Lower lobe of right lung (tissue), 2 donors: ENCODE measurements at places on chromosomes 12 and 14. TPM values are rescaled to one million over a fixed set of nuclear protein-coding genes. Genes with fewer than 3 reads are reported as not detected.

JPH4 gene
- total RNA-seq: 5.1 TPM

- DNase-seq: no peak
Observed at GRCh38 chr12:124608450-124608870, 41.0 kb upstream of the NCOR2 start.

DNA sequence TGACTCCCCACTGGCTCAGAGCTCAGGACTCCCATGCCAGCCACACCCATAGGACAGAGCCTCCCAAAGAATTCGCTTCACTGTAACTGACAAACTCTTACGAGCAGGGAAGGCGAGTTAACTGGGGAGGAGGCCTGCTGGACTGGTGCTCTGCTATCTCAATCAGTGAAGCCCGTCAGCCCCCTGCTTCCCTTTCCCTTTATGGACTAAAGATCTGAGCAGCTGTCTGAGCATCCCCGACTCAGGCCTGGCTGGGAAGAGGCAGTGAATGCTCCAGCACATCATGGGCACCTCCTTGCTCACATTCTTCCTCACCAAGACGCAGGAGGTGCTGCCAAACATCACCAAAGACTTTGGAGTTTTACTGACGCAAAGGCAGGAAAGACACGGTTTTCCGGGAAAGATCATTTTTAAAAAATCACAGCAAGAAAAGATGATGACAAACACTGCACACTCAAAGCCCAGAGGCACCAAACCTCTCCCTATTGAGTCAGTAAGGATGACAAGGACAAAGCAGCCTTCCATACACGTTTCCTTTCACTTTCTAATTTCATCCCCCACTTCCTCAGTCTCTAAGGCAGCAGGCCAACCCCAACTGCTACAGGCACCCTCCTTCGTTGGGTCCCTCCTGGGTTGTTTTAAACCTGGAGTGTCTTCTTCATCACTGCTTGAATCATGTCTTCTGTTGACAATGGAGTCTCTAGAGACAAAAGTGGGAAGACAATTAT is 45.0 kb upstream of the P2RX7 start:
- no peak for DNase-seq

- DNase-seq: no peak
Observed at GRCh38 chr14:80637756-80638619, 303.6 kb downstream of the CEP128 start.

DNA sequence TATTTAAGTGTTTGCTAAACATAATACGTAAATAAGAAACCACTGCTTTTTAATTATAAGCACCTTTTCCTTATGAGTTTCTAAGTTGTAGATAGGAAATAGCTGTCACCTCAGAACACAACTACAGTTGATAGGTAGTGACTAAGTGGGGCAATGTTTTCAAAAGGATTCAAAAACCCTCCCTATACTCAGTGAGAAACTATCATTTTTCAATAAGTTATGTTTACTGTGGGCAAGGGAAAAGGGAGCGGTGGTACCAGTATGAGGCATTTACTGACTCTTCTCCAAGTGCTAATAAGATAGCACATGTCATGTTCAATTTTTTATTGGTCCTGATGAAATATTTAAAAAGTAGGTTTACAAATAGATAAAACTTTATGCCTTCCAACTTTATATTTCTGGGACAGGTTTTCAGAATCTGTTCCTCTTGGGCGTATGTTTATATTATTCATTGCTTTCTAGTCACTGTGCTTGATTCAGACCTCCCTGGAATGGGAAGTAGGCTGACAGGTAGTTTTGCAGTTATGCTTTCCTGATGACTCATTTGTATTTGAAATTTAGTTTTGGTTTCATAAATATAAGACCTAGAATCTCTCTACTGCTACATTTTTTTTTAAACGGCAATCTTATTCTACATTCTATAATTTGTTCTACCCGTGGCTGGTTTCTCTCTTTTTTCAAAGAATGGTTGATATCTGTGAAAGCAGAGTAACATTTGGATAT is 153.1 kb downstream of the TMEM117 start:
- no peak for DNase-seq

- no peak for DNase-seq
Observed at GRCh38 chr14:88597601-88598000, 34.8 kb downstream of the ZC3H14 start.

CMKLR1 gene
- total RNA-seq: 25.6 TPM

SERPINA1 gene
- total RNA-seq: 994 TPM

- no peak for DNase-seq
Observed at GRCh38 chr12:67661311-67662021, 12.9 kb downstream of the DYRK2 start.

- no peak for DNase-seq
Observed at GRCh38 chr14:86540636-86541247, 1010.8 kb downstream of the FLRT2 start.

GRCh38 chr14:89641495-89642175 is 224.6 kb upstream of the FOXN3 start:
- no peak for DNase-seq

GRCh38 chr14:41457393-41457792 is 149.3 kb upstream of the LRFN5 start:
- no peak for DNase-seq

GRCh38 chr12:92539976-92540781 is 162.6 kb upstream of the PLEKHG7 start:
- no peak for DNase-seq

- no peak for DNase-seq
Observed at GRCh38 chr12:88553941-88554658, 26.2 kb downstream of the KITLG start.

GRCh38 chr14:73025544-73025943 is 1.4 kb downstream of the ZFYVE1 start:
- no peak for DNase-seq

TSPAN11 gene
- total RNA-seq: 9.1 TPM

DNA sequence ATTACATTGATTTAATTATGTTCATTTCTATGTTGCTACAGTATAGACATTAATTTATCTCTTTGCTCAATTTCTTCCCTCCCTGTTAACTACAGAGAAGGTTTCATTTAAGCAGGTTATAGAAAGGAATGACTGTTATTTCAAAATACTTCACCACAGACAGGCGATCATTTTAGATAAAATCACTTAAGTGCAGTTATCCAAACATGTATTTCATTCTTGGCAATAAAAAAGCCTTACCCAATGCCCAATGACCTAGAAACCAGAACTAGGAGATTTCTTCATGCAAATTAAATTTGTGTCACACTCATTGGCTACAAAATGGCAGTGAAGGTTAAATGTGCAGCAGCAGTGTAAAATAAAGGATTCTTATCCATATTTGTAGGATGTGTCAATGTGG is 266.4 kb downstream of the KCNH5 start:
- DNase-seq: no peak

GRCh38 chr12:26239122-26239851 is 43.9 kb downstream of the SSPN start:
- DNase-seq: no peak

DNA sequence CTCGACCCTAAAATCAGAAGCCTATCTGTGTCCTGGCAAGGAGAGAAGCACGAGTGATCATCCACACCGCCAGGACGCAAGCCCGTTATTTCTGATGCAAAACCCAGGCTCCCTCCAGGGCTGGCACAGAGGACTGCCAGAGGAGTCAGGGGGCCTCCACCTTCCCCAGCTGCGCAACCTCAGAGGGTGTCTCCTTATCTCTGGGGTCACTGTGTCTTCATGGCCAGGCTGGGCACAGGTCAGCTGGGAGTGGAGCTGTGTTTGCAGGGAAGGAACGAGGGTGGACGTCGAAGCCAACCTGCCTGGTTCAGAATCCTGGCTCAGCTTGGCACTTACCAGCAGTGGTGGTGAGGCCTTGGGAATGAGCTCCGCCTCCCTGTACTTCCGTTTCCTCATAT is 12.0 kb upstream of the SERPINA3 start:
- no peak for DNase-seq

DNA sequence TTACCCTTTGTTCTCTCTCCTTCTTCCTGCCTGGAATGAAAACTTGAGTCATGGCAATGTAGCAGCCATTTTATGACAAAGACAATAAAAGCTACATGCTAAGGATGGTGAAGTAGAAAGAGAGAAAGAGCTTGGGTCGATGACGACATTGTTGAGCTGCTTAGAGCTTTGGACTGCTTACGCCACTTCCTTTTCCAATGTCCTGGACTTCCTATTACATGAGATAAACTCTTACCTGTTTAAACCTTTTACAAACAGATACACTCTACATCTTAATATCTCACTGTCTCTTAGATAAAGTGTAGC is 70.1 kb downstream of the PEBP1 start:
- no peak for DNase-seq

GRCh38 chr14:51014086-51014485 is 69.8 kb upstream of the PYGL start:
- no peak for DNase-seq

DNA sequence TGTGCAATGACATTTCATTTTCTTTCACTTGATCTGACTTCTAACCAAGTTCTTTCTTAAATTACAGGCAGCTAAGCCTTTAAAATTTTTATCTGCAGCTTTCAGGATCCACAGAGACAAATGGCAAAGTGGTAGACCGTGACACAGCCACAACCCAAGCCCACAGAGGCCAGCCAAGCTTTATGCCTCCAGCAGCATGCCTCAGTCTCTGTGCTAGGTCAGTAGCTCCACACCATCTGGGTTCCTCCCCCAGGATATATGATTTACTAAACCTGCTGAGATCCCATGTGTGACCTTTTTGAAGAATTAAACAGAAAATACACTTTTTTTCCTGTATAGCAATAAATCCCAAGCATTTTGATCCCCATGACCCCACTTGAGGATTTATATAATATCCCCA is 290.4 kb upstream of the CAND1 start:
- DNase-seq: no peak

GARIN6 gene
- total RNA-seq: not detected

- DNase-seq: no peak
Observed at GRCh38 chr12:55626154-55626553, 10.5 kb upstream of the OR10P1 start.

MDGA2 gene
- 0.24 TPM for total RNA-seq

NKX2-1 gene
- total RNA-seq: 180 TPM

RBMS2 gene
- total RNA-seq: 129 TPM

- DNase-seq: no peak
Observed at GRCh38 chr14:25658988-25659387, 609.0 kb upstream of the STXBP6 start.

PTPRR gene
- 1.4 TPM for total RNA-seq

WNT1 gene
- total RNA-seq: not detected

AQP2 gene
- not detected for total RNA-seq

DNA sequence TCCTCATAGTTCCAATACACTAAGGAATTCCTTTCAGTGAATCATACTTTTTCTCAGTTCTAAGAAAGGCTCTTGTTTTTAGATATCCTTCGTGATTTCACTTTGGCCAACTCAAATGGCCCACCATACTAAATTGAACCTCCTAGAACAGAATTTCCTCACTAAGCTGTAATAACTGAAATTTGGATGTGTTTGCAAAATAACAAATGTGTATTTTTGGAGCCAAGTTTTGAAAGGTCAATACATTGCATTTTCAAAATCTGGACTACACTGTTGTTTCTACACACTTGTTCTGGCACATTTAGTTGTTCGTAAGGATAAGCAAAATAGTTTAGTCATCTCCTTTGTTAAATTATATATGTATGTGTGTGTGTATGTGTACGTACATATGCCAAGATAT is 439.0 kb upstream of the STXBP6 start:
- no peak for DNase-seq

DNA sequence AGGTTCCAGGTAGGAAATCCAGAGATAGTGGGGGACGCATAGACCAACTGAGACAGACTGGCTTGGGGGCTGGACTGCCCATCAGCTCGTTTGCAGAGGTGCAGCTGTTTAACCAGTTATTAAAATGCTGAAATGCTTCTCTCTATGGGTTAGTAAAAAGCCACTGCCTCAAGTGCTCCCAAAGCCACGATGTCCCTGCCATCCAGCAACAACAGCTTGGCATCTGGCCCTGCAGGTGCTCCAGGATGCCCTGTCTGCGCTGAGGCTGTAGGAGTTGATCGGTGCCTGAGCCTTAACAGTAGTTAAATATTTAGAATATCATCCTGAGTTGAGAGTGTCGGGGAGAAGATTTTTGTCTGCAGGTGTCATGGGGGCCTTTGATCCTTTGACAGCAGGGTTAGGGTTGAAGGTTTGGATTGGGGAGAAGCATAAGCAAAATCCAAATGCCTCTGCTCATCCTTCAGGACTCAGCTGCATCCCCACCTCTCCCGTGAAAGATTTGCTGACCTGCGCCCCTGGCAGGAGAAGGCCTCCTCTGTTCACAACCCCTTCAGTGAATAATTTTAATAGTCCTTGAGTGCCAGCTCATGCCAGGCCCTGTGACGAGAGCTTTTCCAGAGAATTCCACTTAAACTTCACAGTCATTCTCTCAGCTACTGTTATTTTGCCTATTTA is 127.3 kb upstream of the PWP1 start:
- no peak for DNase-seq

NFATC4 gene
- 37.0 TPM for total RNA-seq

ERO1A gene
- 41.9 TPM for total RNA-seq

PCED1B gene
- 13.4 TPM for total RNA-seq

P2RX7 gene
- 20.5 TPM for total RNA-seq

DNA sequence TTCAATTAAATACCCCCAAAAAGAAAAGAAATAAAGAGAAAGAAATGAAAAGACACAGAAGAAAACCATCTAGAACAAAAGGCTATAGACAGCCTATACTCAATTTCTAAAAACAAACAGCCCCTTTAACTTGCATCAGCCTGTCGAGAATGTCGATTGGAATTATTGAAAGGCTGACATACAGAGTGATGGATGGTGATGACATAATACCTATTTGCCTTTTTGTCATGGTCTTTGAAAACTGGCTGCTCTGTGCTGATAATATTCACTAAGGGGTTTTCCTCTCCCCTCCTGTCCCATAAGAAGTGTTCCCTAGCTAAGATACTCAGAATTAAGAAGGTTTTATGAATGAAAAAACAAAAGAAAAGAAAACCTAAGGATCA is 393.7 kb downstream of the SOX5 start:
- DNase-seq: no peak

DNA sequence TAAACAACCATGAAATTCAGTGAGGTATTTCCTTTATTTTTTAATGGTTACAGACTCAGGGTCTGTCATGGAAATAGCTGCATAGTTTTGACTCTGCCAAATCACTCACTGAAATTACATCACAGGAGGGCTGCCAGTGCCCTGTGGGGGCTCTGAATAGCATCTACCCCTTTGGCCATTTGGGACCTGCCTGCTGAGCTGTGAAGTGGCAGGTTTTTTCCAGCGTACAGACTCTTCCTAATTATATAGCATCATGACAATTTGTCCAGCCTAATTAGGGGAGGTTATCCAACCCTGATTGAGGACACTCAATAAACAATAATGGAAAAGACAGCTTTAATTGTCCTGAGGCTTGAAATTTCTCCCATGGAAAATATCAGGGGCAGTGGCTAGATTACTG is 1.8 kb upstream of the COCH start:
- no peak for DNase-seq

- DNase-seq: no peak
Observed at GRCh38 chr12:69057742-69058141, 124.8 kb upstream of the CPM start.

PGF gene
- 3.0 TPM for total RNA-seq

DNA sequence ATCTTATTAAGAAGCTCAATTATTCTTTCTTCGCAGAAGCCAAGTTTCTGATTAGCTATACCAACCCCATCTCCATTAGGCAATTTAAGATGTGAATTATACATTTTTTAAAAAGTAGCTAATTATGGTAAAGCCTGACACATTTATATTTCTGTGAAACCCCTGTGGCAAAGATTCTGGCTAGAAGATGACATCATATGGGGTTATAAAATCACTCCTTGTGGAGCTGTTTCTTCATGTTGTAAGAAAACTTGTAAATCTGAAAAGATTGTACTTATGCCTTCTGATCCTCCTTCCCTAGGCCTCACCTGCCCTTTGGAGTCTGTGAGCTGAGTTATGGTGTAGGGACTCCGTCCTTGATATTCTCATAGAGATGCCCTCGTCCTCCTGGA is 78.1 kb downstream of the CHST11 start:
- DNase-seq: no peak
